ENCODE measurements at places on chromosomes 6 and 20. TPM values are rescaled to one million over a fixed set of nuclear protein-coding genes. Genes with fewer than 3 reads are reported as not detected.

DNA sequence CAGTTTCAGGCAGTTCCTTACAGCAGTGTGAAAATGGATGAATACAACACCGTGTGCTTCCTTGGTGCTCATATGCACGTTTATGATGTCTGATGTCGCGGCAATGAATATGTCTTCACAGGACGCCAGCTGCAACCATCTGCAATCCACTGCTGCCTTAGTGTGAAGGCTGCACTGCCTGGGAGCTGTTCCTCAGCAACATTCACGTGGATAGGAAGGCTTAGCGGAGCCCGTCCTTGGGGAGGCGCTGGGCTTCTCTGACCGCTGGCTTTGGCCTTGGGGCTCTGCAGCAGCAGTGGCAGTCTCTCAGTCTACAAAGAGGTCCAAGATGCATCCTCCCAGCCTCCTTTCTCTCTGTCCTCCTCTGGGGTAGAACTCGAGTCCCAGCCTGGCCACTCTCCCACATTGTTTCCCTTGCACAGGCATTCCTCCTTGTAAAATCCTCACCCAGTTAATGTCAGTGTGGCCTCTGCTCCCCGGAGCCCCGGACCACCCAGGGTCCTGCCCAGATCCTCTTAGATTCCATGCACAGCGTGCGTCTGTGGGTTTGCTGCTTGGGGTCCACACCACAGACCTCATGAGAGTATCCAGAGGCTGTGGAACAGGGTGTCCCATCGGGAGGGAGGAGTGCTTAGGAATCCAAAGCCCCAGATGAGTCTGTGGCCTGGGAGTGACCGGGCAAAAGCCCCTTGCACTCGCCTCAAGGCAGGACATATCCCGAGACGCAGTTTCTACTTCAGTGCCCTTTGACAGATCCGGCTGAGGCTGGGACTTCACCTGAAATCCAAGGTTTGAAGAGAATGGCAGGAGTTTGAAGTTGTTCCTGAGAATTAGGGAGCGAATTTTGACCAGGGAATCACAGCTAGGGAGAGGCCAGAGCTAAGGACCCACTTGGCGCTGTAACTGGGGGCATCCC is 181.3 kb downstream of the THBS2 start:
- DNase-seq, result no peak

DNA sequence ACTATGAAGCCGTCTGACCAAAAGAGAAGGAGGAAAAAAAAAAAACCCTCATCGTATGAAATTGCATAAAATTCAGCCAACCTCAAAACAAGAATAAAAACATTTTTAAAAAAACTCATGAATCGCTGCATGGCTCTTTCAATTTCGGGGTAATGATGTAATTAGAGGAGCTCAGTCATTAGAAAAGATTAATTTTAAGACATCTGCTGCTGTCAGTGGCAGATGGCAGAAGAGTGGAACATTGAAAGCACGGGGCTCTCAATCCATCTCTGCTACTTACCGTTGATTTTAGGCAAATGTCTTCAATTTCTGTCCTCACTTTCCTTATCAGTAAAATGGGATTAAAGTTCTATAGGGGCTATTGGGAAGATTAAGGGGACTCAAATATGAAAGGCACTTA is 79.1 kb downstream of the EYA2 start:
- no peak for DNase-seq

EFCAB8 gene
- 1.7 TPM for total RNA-seq

- no peak for DNase-seq
These were observed 141.3 kb downstream of the ADGRB3 start for GRCh38 chr6:68776354-68776753.

- DNase-seq, result no peak
These were observed 607.7 kb upstream of the CITED2 start for GRCh38 chr6:139982195-139982594.

DNA sequence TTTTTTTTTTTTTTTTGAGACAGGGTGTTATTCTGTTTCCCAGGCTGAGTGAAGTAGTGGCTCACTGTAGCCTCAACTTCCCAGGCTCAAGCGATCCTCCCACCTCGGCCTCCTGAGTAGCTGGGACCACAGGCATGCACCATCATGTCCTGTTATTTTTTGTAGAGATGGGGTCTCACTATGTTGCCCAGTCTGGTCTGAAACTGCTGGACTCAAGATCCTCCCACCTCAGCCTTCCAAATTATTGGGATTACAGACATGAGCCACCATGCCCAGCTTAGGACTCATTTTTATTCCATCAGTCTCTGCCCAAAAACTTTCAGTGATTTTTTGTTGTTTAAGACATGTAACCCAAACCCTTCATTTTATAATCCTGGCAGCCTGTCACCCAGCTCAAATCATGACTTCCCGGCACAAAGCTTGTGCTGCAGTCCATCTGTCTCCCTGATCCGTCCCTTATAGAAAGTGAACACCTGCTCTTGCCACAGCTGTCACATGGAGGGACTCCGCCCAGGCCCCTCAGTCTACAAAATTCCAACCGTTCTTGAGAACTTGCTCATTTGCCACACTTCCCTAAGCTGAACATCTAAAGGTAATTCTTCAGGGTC is 183.9 kb upstream of the JARID2 start:
- DNase-seq, result no peak

Data from activated T-cell treated with anti-CD3 and anti-CD28 coated beads, Interleukin-2, amount 50 U/mL, for 72 hours (primary cell).